ENCODE measurements at places on chromosomes 3 and 15.

DNA sequence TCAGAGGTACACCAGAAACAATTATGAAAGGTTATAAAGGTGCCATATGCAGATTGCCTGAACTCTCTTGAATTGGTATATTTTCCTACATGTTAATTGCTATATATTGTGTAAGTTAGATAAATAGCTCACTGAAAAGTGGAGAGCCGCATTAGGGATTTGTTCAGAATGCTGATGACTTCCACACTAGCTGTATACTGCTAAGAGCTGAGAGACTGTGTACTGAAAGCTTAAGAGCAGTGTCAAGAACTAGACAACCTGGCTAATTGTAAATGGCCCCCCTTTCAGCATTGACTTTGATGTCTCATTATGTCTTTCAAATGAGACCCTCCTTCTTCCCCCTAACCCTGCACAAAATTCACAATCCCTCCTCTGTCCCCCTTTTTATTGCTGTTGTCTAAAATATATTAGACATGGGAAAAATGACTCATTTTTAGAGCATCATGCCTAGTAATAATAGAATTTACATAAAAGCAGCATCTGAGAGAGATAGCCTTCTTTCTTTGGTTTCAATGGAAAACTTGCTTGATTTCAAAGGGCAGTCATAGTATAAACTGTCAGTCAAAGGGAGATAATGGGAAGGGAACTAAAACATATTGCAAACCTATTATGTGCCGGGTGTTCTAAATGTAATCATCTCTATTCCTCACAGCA, 34.7 kb upstream of the GREM1 start:
- no peak for DNase-seq

- DNase-seq: peak; percentile 89
Observed at GRCh38 chr3:5022966-5023776, 43.9 kb downstream of the BHLHE40 start.

GRCh38 chr3:114760679-114761078, 386.4 kb downstream of the ZBTB20 start:
- no peak for DNase-seq

DNA sequence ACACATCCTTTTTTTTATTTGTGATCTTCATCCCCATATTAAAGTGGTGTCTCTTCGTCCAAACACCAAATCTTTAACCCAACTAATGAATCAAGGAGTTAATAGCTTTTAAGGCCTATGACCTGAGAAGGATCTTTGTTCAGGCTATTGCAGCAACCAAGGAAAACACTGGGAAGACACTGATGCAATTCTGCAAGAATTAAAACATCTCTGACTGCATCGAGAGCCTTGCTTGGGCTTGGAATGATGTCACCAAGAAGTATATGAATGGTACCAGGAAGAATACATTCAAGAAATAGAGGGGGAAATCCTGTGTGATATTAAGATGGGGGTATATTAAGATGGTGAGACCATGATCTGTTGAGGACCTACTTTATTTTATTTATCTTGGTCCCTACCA, 214.2 kb upstream of the ARL6 start:
- no peak for DNase-seq

DNA sequence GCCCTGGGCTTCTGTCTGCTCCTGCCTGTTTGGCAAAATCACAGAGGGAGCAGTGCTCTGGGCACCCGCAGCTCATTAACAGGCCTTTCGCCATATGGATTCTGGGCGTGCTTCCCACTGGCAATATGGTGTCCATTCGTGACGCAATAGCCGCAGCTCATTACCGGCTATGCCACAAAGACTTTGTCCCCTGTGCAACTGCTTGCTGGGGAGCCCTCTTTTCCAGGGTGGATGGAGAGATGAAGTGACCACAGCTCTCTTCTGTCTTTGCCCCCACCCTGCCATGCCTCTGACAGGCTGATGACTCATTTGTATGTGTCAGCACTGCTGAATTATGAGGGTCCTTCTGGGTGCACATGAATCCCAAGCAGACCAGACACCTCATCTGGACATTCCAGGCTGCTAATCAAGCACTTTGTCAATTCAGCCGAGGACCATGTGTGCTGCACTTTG, 214.3 kb upstream of the FEZF2 start:
- peak; percentile 41 for DNase-seq

DNA sequence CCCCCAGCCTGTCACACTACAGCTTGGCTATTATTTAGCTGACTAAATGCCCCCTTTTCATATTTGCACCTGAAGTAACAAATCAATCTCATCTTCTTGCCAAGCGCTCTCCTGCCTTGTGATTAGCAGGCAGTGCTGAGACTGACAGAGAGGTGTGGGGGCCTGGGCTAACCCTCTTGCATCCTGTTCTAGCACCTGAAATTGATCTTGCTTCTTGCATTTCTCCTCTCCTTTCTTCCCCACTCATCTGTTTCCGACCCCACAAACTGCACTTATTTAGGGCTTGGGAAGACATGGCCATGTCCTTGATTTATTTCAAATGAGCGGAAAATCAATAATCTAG, 309.0 kb upstream of the PROK2 start:
- DNase-seq: no peak

DNA sequence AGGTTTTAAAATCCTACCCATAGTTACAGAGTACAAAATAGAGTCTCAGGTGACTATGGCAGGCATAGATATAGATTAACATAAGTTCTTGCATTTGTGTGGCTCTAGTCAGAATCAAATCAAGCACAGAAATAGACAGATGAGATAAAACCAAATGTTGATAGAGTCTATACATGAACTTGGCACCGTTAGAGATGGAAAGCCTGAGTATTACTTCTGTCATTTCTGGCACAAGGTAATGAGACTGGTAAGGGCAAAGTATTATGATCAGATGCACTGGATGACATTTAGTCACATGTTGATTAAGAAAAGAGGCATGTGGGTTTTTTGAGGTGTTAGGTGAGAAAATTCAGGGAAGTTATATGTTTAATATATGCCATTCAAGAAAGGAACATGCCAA, 219.7 kb downstream of the MBNL1 start:
- DNase-seq: no peak

GRCh38 chr15:32096916-32097617, 66.8 kb downstream of the CHRNA7 start:
- no peak for DNase-seq

GRCh38 chr3:68403741-68404140, 528.6 kb downstream of the TAFA4 start:
- DNase-seq: no peak

- no peak for DNase-seq
Observed at GRCh38 chr15:40064231-40064894, 25.4 kb upstream of the SRP14 start.

DNA sequence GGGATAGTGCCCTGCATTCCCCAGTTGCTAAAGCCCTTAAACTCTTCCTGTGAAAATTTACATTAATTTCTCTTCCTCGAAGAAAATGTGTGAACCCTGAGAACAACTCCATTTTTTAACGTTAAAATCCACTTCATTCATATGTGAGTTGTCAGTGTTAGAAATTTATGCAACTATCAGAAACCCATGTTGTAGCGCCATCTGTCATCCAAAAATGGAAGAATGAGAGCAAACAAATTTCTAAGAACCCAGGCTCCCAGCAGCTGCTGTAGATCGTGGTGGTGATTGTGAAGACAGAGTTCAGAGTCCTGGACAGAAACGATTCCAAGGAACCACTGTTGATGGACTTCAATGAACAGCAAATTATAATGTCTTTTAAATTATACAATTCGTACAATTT, 179.7 kb upstream of the NDN start:
- no peak for DNase-seq

- peak; percentile 46 for DNase-seq
Observed at GRCh38 chr3:109081746-109082510, 36.0 kb downstream of the MORC1 start.

DNA sequence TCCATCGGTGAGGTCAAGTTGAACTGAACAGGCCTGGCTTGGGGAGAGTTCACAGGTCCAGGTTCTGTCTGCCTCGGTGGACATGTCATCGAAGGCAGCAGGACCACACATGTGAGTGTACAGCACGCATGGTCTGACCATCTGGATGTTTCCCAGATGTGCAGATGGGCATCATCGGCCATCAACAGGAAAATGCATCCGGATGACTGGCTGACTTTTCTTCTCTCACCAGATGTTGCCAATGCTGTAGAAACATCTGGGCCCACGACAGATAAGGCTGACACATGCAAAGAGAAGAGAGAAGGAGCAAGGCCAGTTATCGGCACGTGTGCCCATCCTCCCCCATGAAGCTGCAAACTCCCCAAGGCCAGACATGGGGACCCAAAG, 45.1 kb downstream of the NOX5 start:
- DNase-seq: no peak

- no peak for DNase-seq
Observed at GRCh38 chr3:100081311-100081710, 33.0 kb downstream of the FILIP1L start.

DNA sequence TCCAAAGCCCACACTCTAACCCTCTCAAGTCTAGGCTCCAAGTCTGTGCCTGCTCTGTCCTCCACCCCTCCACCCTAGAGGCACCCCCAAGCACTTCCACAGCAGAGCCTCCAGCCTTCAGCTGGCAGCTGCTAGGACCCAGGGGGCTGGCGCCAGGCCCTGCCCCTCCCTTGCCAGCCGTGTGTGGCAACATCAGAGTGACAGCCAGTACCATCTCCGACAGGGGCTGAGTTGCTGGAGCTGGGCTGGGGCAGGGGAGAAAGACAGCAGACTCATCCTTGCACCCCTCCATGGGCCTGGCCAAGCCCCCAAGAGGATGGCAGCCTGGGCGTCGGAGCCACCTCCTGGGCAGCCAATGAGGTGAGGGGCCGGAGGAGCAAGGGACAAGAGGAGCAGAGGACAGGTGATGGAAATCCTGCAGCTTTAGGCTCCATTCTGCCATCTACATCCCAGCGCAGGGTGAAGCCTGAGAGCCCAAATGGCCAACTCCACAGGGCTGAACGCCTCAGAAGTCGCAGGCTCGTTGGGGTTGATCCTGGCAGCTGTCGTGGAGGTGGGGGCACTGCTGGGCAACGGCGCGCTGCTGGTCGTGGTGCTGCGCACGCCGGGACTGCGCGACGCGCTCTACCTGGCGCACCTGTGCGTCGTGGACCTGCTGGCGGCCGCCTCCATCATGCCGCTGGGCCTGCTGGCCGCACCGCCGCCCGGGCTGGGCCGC, at the start of gene GPR62:
TSS of gene GPR62 (plus strand) at position 207 of the 718 bp plus-strand sequence. CDS start at position 479, 272 bp downstream.
- no peak for DNase-seq

GRCh38 chr3:53102601-53103147, 27.6 kb downstream of the RFT1 start:
- DNase-seq: no peak

DNA sequence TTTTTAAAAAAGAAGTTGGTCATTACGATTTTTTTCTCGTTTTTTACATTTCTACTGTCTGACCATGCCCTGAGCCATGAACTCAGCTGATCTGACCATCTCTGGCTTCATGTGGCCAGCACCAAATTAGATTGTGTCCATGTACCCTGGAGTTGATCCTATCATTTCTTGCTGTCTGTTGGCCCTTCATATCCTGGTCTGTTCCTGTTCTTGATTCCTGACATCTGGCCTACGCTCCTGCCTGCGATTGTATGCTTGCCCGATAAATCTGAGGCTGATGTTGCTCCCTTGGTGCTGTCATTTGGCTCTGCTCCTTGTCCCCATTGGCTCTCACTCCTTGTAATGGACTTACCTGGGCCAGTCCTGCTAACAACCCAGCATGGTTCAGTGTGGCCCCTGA, 89.8 kb upstream of the IGSF10 start:
- DNase-seq: no peak

DNA sequence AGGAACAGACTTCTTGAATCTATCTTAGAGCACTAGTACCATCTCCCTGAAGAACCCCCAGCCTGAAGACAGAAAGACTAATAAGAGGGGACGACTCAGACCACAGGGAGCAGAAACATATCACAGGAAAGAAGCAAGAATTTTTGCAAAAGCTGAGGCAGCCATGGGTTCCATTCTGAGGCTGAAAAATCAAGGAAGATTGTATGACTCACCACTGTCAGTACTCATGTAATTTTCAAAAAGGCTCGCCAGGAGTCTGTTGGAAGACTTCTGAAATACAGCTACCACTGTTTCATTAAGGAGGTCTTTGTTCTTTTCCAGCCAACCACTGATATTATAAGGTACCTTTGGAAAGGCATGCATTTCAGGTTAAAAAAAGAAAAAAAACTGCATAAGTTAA, 47.5 kb downstream of the MYH15 start:
- DNase-seq: no peak

DNA sequence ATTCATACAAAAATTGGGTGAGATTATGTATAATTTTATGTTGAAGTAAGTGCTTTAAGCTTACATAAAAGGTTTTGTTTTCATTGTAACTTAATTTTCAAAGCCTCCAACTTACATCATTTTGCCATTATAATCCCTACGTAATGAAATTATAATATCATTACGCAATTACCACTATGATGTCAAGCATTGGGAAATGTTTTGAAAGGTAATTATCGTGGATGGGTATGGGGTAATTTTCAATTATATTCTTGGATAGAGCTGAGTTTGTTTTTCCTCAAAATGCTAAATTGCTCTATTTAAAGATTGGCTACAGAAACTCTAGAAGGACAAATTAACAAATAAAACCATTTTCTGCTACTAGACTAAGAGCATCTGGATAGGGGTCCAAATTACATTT, 80.2 kb upstream of the FAM3D start:
- DNase-seq: no peak
